Ovary (tissue), 10 donors: ENCODE measurements at places on chromosomes 1 and 21. TPM values are rescaled to one million over a fixed set of nuclear protein-coding genes. Genes with fewer than 3 reads are reported as not detected.

Gene EVA1B
- total RNA-seq = 57.5 TPM

Gene TP73
- total RNA-seq = 7.5 TPM

Gene PLCH2
- total RNA-seq = 0.84 TPM

Gene OR2T1
- not detected for total RNA-seq

Gene CYP4A22
- total RNA-seq = not detected

Gene FAM43B
- total RNA-seq = 0.89 TPM

Gene SHE
- 9.0 TPM for total RNA-seq

Gene COL18A1
- 319 TPM for total RNA-seq

Gene DNM3
- 3.6 TPM for total RNA-seq

Gene ESRRG
- 1.2 TPM for total RNA-seq

Gene NEK2
- 0.40 TPM for total RNA-seq

Gene CRP
- total RNA-seq = 1.5 TPM

Gene FCRL2
- total RNA-seq = not detected

Gene LCE1C
- total RNA-seq = not detected

Gene LCE3E
- total RNA-seq = not detected

Gene GREM2
- 11.3 TPM for total RNA-seq

Gene RIT1
- total RNA-seq = 15.9 TPM

Gene IFI16
- 124 TPM for total RNA-seq

Gene SPRR2B
- 3.8 TPM for total RNA-seq

Gene PAQR7
- total RNA-seq = 57.7 TPM

Gene CLCA4
- total RNA-seq = 0.12 TPM

Gene PCP4
- 4.1 TPM for total RNA-seq

Gene CREB3L4
- 16.6 TPM for total RNA-seq
